MM.1S (cell line): ENCODE measurements at places on chromosomes 5 and 9.

DNA sequence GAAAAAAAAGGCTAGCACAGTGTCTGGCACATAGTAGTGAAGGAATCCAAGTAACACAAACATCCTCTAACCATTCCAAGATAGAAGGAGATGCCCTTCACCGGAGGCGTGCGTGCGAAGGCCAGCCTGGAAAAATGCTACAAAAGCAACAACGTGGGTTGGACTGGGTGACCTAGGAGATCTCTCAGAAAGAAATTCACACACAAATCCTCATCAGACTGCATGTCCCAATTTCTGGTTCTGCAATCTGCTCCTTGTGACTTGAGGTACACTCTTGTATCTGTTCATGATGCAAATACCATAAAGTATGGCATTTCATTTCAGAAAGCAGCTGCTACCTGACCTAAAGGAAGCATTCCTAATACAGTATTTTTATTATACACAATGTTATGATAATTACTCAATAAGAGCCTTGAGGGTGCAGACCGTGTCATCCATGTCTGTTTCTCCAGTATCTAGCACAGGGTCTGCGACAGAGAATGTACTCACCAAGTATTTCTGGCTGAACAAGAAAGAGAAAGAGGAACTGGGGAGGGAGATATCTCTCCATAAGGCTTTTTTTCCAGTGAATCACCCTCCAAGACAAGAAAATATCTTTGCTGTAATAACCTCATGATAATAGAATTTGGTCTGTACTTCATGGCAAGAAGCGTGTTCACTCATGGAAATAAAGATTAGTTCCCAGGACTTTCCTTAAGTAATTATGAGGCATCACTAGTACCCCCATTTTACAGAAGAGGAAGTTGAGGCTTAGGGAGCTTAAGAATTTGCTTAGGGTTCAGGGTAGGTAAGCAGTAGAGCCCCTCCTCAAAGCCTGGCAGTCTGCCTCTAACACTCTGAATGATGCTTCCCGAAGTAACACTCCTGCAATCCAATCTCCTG is 138.3 kb downstream of the CDK5RAP2 start:
- DNase-seq = no peak

GRCh38 chr9:4284925-4285324 is 14.9 kb downstream of the GLIS3 start:
- DNase-seq = no peak

- no peak for DNase-seq
Measured at GRCh38 chr5:173294673-173295320, 33.4 kb downstream of the STC2 start.

- DNase-seq = peak; percentile 65
Measured at GRCh38 chr5:110716247-110717245, 9.9 kb downstream of the TMEM232 start.

DNA sequence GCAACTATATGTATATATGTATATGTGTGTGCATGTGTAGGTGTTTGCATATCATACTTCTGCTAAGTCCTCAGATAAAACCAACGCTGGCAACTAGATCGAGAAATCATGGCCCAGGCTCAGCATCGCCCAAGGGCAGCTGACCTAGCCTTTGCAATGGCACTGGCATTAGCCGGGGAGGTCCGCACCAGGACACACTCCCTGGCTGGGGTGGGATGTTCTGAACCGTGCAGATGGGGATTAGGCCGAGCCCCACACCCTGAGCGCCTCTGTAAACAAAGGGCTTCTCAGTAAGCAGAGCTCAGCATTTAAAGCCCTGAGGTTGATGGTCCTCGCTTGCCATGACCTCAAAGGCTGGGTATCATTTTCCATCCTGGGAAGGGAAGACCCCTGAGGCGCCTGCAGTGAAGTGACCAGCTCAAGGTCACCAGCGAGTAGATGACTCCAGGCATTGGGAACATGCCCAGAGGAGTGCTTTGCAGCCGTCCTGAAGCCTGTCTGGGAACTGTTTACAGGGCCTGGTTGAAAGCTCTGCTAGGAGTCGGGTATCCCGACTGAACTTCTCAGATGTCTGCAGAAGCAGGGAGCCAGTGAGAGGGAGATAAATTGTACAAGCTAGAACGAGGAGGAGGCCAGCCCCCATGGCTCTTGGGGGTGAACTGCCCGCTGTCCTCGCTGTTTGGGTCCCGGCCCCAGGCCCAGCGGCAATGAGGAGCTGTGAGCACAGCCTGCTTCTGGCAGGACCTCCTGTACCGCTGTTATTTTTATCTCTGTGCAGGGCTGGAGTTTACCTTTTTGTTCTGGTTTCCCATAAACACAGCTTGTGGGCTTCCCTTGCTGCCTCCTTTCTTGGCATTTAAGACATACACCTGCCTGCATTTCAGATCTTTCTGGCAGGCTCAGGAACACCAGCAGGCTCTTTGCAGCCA is 18.4 kb downstream of the GADD45G start:
- no peak for DNase-seq
